ENCODE measurements at places on chromosomes 1 and 21. TPM values are rescaled to one million over a fixed set of nuclear protein-coding genes. Genes with fewer than 3 reads are reported as not detected.

The CELA3A gene
- total RNA-seq, result not detected

The NR0B2 gene
- total RNA-seq, result not detected

The TSPAN2 gene
- 0.49 TPM for total RNA-seq

The RNF19B gene
- 9.8 TPM for total RNA-seq

The SYT2 gene
- total RNA-seq, result not detected

DNA sequence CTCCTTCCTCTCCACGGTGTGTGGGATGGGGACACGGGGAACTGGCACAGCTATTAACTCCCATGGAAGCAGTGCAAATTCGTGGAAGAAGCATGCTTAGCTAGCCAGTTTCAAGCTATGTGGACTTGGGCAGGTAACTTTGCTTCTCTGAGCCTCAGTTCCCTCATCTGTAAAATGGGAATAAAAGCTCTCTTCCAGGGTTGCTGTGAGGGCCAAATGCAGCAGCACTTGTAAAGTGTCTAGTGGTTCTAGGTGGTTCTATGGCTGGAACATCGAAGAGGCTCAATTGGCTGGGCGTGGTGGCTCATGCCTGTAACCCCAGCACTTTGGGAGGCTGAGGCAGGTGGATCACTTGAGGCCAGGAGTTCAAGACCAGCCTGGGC is 43.3 kb downstream of the DHRS3 start:
- DNase-seq, result no peak

DNA sequence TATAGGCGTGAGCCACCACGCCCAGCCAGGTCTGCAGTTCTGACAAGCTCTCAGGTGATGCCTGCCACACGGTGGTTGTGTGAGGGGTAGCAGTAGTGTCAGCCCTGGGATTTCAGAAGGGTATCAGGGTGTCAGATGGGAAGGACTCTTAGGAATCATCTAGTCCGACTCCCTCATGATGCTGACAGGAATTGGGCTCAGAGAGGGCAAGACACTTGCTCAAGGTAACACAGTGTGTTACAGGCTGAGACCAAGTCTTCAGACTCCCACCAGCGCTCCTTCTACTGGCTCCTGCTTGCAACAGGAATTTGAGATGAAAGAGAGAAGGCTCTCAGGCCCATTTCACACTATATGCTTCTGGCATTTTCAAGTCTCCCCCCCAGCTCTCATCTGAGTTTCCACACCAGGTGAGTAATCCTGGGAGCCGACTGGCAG is 6.9 kb downstream of the HTR1D start:
- DNase-seq, result no peak

DNA sequence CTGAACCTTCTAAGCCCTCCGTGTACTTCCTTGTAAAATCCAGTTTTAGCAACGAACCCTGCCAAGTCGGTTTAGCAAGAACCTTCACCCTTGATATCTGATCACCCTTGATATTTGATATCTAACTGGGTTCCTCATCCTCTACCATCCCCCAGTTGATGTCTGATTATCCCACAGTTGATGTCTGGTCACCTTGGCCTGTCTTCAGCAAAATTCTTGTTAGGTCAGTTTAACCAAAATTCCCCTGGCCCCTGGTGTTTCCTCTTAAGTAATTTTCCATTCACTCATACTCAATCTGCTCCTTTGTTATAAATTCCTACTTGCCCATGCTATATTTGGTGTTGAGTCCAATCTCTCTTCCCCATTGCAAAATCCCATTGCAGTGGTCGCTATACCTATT is 114.5 kb upstream of the ZNHIT6 start:
- no peak for DNase-seq

DNA sequence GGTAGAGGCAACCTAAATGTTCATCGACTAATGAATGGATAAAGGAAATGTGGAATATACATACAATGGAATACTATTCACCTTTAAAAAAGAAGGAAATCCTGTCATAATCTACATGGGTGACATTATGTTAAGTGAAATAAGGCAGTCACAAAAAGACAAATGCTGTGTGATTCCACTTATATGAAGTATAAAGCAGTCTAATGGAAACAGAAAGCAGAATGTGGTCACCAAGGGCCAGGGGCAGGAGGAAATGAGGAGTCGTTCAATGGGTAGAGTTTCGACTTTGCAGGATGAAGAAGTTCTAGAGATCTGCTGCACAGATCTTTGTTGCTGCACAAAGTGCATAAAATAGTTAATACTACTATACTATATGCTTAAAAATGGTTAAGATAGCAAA is 7.8 kb downstream of the DIPK1A start:
- peak; percentile 56 for DNase-seq

GRCh38 chr1:5287178-5288150 is 633.1 kb downstream of the AJAP1 start:
- DNase-seq, result no peak
